Immature natural killer cell (primary cell): ENCODE measurements at places on chromosomes 4 and X.
A peak's percentile ranks its signal among the peaks of the same experiment; 100 is the strongest.

DNA sequence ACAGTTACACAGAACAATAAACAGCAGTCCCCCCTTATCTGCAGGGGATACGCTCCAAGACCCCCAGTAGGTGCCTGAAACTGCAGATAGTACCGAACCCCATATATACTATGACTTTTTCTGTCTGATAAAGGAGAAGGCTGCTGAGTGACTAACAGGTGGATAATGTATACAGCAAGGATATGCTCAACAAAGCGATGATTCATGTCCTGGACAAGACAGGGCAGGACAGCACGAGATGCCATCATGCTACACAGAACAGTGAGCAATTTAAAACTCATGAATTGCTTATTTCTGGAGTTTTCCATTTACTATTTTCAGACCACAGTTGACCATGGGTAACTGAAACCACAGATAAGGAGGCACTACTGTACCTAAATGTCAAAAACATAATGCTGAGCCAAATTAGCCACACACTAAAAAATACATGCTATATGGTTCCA, 76.1 kb downstream of the MANBA start:
- no peaks in the 10 kb centered on the region for H3K27me3 ChIP-seq
- no peaks in the 10 kb centered on the region for H3K4me1 ChIP-seq
- peaks cover under 1% of the 10 kb centered on the region for H3K36me3 ChIP-seq
- H3K27ac ChIP-seq = no peak overlapping the region
- DNase-seq = no peak

GRCh38 chr4:171721937-171722336, 91.3 kb upstream of the GALNTL6 start:
- no peak for DNase-seq
- H3K27me3 ChIP-seq = peaks cover 2% of the 10 kb centered on the region
- no peak overlapping the region for H3K27ac ChIP-seq
- H3K4me1 ChIP-seq = no peaks in the 10 kb centered on the region
- no peak overlapping the region for H3K4me3 ChIP-seq

- H3K4me1 ChIP-seq = peaks cover 18% of the 10 kb centered on the region
- no peak overlapping the region for H3K4me3 ChIP-seq
- peak overlapping the region; percentile 55 for H3K27ac ChIP-seq
- no peak for DNase-seq
- H3K27me3 ChIP-seq = no peaks in the 10 kb centered on the region
These were observed 103.5 kb downstream of the TNIP2 start for GRCh38 chr4:2652415-2653160.

GRCh38 chr4:104205116-104205515, 289.6 kb downstream of the CXXC4 start:
- H3K4me1 ChIP-seq = no peaks in the 10 kb centered on the region
- H3K27ac ChIP-seq = no peak overlapping the region
- no peaks in the 10 kb centered on the region for H3K36me3 ChIP-seq
- no peak for DNase-seq

DNA sequence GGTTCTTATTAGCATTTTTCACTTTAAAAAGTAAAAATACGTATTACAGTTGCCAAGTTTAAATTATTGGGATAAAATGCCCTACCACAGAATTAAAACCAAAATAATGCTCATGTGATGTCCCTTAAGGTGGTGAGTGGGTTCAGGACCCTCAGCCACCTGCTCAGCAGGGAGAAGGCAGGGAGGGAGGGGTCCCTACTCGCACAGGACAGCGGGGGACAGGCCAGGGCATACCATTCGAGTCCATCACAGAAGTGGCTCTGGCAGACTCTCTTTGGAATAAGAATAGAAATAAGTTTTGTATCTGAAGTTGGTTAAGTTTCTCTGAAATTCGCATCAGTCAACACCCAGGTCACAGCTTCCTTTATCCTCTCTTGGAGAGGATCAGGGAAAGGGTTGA, 37.7 kb downstream of the NOP14 start:
- peaks cover 2% of the 10 kb centered on the region for H3K27me3 ChIP-seq
- H3K4me1 ChIP-seq = peaks cover 40% of the 10 kb centered on the region
- peaks cover 11% of the 10 kb centered on the region for H3K36me3 ChIP-seq
- no peak for DNase-seq
- peak overlapping the region; percentile 75 for H3K27ac ChIP-seq

GRCh38 chr4:48093991-48094416, 40.0 kb downstream of the TXK start:
- peaks cover 12% of the 10 kb centered on the region for H3K4me1 ChIP-seq
- no peaks in the 10 kb centered on the region for H3K27me3 ChIP-seq
- no peak for DNase-seq
- H3K27ac ChIP-seq = no peak overlapping the region
- H3K4me3 ChIP-seq = no peak overlapping the region

DNA sequence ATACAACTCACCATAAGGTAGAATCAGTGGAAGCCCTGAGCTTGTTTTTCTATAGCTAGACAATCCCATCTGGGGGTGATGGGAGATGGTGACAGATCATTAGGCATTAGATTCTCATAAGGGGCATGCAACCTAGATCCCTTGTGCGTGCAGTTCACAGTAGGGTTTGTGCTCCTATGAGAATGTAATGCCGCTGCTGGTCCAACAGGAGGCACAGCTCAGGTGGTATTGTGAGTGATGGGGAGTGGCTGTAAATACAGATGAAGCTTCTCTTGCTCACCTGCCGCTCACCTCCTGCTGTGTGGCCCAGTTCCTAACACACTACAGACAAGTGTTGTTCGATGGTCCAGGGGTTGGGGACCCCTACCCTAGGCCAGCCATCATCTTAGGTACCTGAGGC, 5.9 kb upstream of the GATB start:
- no peaks in the 10 kb centered on the region for H3K4me1 ChIP-seq
- H3K36me3 ChIP-seq = no peaks in the 10 kb centered on the region
- no peak overlapping the region for H3K4me3 ChIP-seq
- H3K27me3 ChIP-seq = peaks cover 6% of the 10 kb centered on the region

GRCh38 chrX:13081395-13082205, 37.2 kb upstream of the FAM9C start:
- DNase-seq = no peak
- peak overlapping the region; percentile 57 for H3K4me3 ChIP-seq
- no peaks in the 10 kb centered on the region for H3K27me3 ChIP-seq
- peak overlapping the region; percentile 97 for H3K27ac ChIP-seq

DNA sequence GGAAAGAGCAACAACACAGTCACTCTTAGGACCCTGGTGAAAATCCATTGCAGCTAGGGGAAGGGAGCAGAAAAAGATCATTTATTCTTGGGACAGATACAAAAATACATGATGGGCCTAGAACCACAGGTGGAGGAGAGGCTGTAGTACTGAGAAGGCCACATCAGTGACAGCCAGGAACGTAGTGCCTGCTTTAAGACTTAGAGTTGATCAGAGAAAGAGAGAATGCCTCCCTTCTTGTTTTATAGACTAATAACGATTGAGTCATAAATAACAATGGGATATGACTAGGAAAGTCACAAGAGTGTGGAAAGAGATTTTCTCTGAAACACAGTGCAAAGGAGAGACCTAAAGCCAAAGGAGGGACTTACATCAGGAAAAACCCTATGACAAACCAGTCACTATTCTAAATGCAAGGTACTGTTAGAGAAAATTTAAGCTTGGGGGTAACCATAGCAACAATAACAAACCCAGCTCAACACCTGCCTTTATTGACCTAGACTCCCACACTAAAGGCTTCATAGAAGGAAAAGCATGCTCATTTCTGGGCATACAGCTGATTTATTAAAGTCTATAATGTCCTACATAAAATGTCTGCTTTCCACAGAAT, 1015.0 kb upstream of the GRID2 start:
- H3K4me3 ChIP-seq = no peak overlapping the region
- peaks cover 2% of the 10 kb centered on the region for H3K27me3 ChIP-seq
- DNase-seq = no peak
- no peaks in the 10 kb centered on the region for H3K4me1 ChIP-seq

GRCh38 chr4:114264877-114265291, 285.4 kb upstream of the ARSJ start:
- no peaks in the 10 kb centered on the region for H3K36me3 ChIP-seq
- DNase-seq = no peak
- no peak overlapping the region for H3K4me3 ChIP-seq
- no peaks in the 10 kb centered on the region for H3K4me1 ChIP-seq
- H3K27me3 ChIP-seq = no peaks in the 10 kb centered on the region

DNA sequence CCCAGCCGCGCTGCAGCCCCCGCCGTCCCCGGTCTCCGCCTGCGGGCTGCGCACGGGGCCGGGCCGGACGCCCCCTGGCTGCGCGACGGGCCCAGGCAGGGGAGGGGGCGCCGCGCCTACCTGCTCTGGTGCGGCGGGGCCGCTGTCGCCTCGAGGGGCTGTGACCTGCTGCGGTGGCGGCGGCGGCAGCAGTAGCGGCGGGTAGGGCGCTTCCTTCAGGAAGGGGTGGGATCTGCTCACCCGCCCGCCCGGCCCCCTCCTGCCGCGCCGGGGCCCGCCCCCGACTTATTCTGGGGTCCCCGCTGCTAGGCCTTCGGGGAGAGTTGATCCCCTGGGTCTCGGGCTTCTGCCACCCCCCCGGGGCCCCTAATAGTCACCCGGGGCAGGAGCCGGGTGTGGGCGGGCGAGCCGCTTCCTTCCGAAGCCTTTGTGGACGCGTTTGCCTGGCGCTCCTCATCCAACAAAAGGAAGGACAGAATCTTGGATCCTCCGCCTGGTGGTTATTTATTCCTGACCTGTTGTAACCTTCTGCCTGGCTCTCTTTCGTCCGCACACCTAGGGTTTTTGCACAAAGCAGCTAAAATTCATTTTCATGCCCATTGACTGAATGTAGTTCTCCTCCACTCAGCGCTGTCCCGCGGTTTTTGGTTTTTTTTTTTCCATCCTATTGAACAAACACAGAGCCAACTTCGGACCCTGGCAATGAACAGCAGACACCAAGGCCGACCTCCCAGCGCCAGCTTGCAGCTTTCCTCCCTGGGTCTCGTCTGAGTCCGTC, at the start of gene TMEM150C:
Gene TMEM150C (minus strand): TSS at position 203 of the 778 bp plus-strand sequence. CDS start 57,331 bp downstream, outside the sequence.
- H3K4me3 ChIP-seq = peak within 1 kb of the TSS; percentile 83
- peaks cover 20% of the 10 kb centered on the region for H3K4me1 ChIP-seq
- peaks cover 10% of the 10 kb centered on the region for H3K36me3 ChIP-seq
- peaks cover 22% of the 10 kb centered on the region for H3K27me3 ChIP-seq

DNA sequence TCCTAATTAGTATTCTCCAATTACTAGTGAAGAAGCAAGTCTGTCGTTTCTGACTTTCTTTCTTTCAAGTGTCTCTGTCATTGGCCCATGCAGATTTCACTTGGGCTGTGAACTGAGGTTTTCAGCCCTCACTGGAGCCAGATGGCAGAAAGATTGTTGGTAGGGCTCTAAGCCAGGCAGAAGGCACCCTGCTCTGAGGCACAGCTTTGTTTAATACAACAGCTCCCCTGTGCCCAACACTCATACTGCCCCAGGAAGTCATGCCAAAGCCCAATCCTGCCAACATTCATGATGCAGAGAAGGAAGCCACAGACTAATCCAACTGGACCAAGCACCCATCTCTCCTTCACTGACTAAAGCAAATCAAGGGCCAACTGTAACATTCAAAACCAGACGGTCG, 117.1 kb upstream of the FRG1 start:
- no peak overlapping the region for H3K4me3 ChIP-seq
- no peaks in the 10 kb centered on the region for H3K36me3 ChIP-seq
- H3K27me3 ChIP-seq = no peaks in the 10 kb centered on the region
- no peak overlapping the region for H3K27ac ChIP-seq
- DNase-seq = no peak
- no peaks in the 10 kb centered on the region for H3K4me1 ChIP-seq

GRCh38 chrX:119552508-119552907, 12.7 kb downstream of the STEEP1 start:
- no peak for DNase-seq
- no peaks in the 10 kb centered on the region for H3K36me3 ChIP-seq
- H3K4me1 ChIP-seq = no peaks in the 10 kb centered on the region
- H3K27ac ChIP-seq = no peak overlapping the region

GRCh38 chr4:171022824-171023230, 790.4 kb upstream of the GALNTL6 start:
- no peaks in the 10 kb centered on the region for H3K4me1 ChIP-seq
- no peaks in the 10 kb centered on the region for H3K27me3 ChIP-seq
- DNase-seq = no peak
- H3K36me3 ChIP-seq = no peaks in the 10 kb centered on the region
- no peak overlapping the region for H3K27ac ChIP-seq

GRCh38 chr4:168380290-168380689, 61.7 kb upstream of the DDX60 start:
- H3K36me3 ChIP-seq = peaks cover 23% of the 10 kb centered on the region
- H3K27ac ChIP-seq = no peak overlapping the region
- no peak for DNase-seq
- H3K4me3 ChIP-seq = no peak overlapping the region
- no peaks in the 10 kb centered on the region for H3K4me1 ChIP-seq

DNA sequence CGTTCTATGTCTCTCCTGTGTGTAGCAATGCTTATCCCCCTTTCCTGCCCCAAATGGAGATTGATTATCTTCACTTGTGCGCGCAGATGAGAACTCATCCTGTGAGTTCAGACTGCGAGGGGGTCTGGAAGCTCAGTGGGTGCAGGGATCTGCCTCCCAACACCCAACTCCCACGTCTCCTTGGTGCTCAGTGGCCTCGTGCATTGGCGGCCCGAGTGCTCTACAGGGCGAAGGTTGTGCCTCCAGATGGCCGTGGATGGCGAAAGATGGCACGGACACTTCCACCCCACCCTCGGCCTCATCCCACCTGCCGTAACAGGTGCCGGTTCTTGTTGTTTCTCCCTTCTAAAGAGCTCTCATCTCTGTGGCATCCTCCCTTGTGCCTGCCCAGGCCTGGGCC, 45.1 kb upstream of the SORCS2 start:
- H3K27me3 ChIP-seq = peaks cover 5% of the 10 kb centered on the region
- H3K4me1 ChIP-seq = no peaks in the 10 kb centered on the region
- no peak overlapping the region for H3K27ac ChIP-seq
- H3K36me3 ChIP-seq = no peaks in the 10 kb centered on the region

DNA sequence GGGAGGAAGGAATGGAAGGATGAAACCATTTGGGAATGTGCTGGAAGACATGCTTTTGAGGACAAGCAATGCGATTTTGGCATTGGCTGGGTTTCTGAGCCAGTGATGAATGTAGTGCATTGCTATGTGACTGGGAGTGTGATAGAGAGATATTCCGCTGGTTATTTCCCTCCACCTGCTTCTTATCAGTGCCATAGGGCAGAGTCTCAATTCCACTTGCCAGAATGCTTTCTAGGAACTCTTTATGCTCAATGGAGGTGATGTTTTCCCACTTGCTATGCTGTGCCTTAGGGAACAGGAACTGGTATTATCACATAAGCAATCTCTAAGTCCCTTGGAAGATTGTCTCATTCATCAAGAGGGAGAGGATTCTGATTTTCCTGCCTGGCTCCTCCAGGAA, 28.0 kb downstream of the TBL1X start:
- no peak for DNase-seq
- H3K27me3 ChIP-seq = no peaks in the 10 kb centered on the region
- H3K27ac ChIP-seq = no peak overlapping the region

GRCh38 chr4:42339935-42340406, 57.3 kb upstream of the SHISA3 start:
- no peaks in the 10 kb centered on the region for H3K36me3 ChIP-seq
- H3K4me1 ChIP-seq = no peaks in the 10 kb centered on the region
- no peak overlapping the region for H3K27ac ChIP-seq
- H3K27me3 ChIP-seq = peaks cover 5% of the 10 kb centered on the region

DNA sequence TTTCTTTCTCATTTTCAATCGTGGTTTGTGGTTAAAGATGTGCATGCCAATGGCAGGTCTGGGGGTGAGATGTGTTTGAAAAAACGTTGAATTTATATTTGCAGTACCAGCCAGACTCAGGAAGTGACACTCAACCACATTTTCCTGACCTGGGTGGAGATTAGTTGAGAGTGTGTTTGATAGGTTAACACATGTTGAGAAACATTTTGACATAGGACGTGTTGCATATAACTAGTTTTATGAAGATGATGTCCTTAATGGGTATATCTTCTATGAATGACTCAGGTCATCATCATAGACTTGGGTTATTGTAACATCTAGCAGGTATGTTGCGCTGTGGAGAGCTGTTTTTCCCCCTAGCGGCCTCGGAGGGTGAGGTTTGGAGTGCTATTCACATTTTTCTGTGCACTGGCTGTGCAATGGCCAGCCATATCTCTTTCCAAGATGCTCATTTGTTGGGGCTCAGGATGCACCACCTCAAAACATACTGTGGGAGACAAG, 21.7 kb upstream of the CD38 start:
- no peaks in the 10 kb centered on the region for H3K36me3 ChIP-seq
- DNase-seq = peak; percentile 95
